ENCODE measurements at places on chromosomes 3 and 15.

DNA sequence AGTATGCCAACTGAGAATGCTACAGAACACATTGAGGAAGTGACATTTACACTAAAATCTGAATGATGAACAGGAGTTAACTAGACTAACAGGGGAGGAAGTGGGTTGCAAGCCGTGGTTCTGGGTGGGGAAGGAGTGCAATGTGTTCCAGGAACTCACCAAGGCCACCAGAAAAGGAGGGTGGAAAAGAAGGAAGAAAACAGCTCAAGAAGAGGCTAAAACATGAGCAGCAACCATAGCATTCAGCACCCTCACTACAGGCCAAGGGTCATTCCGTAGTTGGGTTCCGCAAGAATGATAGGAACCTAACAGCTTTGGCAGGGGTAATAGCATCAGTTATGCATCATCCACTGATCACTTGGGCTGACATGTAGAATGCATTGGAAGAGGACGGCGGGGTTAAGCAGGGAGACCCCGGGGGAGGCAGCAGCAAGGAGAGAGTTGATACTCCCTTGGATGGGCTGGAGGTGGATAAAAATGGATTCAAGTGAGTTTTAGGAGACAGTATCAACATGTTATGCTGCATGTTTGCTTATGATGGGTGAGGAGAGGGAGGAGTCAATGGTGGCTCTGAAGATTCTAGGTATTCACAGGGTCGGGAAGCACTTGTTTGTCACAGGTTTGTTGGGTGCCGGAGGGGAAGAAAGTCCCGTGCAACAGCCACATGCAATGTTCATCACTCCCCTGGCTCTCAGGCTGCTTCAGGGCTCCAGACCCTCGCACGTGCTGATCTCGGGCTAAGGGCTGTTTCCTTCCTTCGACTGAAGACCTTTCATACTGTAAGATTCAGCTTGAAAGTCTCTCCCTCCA, 53.2 kb downstream of the LIPC start:
- DNase-seq = no peak

GRCh38 chr15:83565553-83566159, 88.3 kb upstream of the ADAMTSL3 start:
- DNase-seq = no peak

GRCh38 chr3:142586803-142587406, 8.4 kb upstream of the ATR start:
- DNase-seq = no peak

DNA sequence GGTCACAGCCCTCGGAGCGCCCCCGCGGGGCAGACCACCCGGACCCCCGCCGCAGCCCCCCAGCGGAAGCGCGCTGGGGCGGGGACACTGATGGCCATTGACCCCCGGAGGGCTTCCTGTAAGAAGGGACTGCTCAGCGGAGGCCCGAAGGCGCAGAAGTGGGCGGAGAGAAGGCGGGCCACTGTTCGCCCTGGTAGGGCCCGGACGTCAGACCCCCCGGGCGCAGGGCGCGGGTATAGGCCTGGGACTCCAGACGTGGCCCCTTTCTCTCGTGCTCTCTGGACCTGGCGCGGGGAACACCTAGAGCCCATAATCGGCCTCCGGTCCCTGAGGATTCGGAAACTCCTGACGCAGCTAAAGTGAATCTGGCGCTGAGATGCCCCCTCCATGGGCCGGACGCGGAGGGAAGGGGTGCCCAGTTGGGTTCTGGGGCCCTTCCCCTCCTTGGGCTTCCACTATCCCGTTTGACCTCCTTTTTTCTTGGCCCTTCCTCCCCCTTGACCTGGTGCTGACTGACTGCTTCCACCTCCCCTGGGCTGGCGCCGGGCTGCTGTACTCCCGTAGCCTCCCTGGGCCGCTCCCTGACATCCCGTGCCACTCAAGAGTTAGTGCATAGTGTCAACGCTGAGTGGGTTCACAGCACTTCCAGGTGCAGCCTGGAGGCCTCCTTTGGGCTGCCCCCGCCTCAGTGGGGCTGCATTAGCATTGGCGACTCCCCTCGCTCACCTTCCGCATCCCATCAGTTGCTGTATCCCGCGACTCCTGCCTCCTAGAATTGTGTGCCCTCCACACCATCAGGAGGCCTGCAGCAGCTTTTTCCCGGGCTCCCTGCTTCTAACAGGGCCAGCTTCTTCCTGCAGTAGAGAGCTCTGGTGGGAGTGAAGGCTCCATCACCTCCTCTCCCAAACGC, 694 bp downstream of the ABTB1 start:
- DNase-seq = peak; percentile 29

- DNase-seq = peak; percentile 46
Measured at GRCh38 chr15:99450896-99451358, 114.9 kb upstream of the MEF2A start.
